ENCODE measurements at places on chromosomes 11 and 22.

GRCh38 chr11:67482275-67482826, 475 bp upstream of the AIP start:
- DNase-seq = no peak

DNA sequence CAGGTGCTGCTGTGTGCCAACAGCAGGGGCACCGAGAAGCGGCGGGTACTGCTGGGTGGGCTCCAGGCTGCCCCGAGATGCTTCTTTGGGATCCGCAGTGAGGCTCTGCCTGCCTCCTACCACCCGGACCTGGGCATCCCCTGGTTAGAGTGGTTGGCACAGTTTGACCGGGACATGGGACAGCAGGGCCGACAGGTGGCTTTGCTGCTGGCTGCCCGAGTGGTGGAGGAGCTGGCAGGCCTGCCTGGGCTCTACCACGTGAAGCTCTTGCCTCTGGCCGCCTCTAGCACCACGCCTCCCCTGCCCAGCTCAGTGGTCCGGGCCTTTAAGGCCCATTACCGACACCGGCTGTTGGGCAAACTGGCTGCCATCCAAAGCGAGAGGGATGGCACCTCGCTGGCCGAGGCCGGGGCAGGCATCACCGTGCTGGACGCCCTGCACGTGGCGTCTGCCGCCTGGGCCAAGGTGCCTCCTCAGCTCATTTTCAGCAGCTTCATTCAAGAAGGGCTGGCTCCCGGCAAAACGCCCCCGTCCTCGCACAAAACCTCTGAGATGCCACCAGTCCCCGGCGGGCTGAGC, 1.9 kb downstream of the TIGD3 start:
- DNase-seq = no peak

DNA sequence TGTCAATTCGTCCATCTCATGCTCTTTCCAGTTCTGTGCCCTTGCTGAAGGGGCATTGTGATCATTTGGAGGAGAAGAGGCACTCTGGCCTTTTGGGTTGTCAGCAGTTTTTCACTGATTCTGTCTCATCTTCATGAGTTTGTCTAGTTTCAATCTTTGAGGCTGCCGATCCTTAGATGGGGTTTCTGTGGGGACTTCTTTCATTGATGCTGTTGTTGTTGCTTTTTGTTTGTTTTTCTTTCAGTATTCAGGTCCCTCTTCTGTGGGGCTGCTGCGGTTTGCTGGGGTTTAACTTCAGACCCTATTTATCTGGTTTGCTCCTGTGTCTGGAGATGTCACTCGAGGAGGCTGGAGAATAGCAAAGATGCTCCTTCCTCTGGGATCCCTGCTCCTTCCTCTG, 224.3 kb downstream of the JRKL start:
- DNase-seq = no peak

DNA sequence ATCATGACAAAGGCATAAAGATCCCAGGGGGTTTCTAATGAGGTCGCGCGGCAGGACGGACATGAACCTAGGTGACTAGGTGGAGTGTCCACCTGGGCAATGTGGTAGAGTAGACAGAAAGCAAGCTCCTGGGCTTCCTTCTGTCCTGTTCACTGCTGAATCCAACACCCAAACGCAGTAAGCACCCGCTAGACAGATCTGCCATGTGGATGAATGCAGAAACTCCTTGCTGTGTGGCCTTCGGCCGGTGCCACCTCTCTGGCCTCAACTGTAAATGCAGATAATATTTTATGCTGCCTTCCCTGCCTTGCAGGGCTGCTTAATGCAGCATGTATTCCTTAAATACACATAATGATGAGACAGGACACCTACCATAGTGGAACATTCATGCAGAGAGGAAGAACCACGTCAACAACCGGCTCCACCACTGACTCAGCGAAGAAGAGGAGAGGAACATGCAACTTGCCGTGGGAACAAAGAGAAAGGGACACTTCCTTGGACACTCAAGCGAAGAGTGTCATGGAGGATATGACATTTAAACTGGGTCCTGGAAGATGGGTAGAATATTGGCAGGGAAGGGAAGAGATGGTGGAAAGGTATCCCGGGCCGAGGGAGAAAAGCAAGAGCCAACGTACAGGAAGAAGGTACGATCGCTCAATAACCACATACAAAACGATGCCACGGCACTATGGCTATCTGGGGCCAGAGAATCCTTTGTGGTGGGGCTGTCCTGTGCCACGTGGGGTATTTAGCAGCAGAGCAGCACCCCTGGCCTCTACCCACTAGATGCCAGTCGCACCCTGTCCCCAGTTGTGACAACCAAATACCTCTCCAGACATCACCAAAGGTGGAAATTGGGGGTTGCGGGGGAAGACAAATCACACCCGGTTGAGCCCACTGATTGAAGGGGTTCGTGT, 30.8 kb downstream of the MYH9 start:
- peak; percentile 80 for DNase-seq

DNA sequence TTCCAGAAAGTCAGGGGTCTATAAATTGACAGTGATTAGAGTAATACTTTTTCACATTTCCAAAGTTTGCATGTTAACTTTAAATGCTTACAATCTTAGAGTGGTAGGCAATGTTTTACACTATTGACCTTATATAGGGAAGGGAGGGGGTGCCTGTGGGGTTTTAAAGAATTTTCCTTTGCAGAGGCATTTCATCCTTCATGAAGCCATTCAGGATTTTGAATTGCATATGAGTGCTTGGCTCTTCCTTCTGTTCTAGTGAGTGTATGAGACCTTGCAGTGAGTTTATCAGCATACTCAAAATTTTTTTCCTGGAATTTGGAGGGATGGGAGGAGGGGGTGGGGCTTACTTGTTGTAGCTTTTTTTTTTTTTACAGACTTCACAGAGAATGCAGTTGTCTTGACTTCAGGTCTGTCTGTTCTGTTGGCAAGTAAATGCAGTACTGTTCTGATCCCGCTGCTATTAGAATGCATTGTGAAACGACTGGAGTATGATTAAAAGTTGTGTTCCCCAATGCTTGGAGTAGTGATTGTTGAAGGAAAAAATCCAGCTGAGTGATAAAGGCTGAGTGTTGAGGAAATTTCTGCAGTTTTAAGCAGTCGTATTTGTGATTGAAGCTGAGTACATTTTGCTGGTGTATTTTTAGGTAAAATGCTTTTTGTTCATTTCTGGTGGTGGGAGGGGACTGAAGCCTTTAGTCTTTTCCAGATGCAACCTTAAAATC, 5.3 kb downstream of the MALAT1 start:
- peak; percentile 85 for DNase-seq

DNA sequence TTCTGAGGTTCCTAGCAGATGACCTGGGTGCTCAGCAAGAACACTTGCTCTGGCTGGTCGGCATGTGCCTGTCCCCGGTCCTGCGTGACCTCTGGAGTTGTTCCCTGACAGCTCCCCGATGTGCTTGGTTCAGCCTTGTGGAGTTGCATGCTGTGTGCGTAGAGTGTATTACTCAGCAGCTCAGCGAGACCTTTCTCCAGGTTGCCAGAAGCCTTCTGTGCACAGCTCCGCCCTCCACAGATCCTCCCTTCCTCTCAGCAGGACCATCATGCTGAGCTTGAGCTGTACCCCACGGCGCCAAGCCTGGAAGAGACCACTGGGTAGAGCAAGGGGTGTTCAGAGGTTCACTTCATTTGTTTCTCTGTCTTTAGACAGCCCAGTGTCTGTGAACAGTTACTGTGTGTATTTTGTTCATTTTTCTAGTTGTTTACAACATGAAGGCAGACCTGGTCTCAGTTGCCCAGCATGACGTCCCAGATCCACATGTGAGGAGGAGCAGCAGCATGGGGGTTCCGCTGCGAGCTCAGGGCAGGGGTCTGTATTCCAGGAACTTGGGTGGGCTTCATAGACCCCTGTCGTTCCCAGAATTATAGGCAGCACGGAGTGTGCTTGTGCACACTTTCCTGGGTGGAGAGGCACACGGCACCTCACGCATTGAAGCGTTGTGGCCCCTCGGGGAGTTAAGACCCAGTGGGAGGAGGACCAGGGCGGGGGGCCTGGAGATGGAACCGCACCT, 148.6 kb downstream of the IGLL1 start:
- DNase-seq = peak; percentile 10

DNA sequence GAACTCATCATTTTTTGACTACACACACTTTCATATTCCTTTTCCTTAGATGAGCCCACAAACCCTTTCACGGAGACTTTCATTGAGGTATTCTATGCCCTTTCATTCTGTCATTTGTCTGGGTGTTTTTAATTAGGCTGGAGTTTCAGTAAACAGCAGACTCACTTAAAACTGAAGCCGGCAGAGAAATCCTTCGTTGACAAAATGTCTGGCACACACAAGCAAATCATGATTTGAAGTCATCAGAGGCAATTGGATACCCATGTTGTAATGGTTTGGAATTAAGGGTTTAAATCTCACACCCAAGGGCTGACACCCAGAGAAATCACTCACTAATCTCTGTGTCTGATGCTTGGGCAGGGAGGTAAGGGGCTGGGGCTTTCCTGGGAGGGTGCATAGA, 127.1 kb downstream of the EHF start:
- DNase-seq = no peak

DNA sequence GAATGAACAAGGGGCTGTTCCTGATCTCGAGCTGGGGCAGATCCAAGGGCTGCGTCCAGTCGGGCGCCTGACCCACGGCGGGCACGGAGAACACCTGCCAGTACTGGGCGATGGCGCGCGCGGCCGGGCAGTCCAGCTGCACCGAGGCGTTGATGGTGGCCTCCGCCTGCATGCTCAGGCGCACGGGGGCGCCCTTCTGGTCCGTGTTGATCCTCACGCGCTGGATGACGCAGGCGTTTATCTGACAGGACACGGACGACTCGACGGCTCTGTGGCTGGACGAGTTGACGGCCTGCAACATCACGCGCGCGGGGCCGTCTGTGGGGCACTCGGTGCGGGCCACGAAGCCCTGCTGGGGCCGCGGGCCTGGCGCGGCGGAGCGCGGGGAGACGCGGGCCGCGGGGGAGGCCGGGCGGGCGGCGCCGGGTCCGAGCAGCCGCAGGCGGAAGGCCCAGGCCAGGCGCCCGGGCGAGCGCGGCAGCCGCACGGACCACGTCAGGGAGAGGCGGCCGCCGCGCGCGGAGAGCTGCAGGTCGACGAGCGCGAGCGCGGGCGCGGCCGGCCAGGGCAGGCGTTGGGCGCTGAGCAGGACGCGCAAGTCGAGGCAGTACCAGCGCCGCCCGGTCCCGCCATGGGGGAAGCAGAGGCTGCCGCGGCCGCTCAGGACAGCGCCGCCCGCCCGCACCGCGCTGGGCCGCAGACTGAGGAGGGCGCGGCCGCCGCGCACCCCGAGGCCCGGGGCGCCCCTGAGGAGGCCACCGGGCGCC, 511 bp downstream of the PKDREJ start:
- peak; percentile 54 for DNase-seq

- peak; percentile 40 for DNase-seq
Observed at GRCh38 chr11:77821349-77821851, 456 bp downstream of the AAMDC start.

DNA sequence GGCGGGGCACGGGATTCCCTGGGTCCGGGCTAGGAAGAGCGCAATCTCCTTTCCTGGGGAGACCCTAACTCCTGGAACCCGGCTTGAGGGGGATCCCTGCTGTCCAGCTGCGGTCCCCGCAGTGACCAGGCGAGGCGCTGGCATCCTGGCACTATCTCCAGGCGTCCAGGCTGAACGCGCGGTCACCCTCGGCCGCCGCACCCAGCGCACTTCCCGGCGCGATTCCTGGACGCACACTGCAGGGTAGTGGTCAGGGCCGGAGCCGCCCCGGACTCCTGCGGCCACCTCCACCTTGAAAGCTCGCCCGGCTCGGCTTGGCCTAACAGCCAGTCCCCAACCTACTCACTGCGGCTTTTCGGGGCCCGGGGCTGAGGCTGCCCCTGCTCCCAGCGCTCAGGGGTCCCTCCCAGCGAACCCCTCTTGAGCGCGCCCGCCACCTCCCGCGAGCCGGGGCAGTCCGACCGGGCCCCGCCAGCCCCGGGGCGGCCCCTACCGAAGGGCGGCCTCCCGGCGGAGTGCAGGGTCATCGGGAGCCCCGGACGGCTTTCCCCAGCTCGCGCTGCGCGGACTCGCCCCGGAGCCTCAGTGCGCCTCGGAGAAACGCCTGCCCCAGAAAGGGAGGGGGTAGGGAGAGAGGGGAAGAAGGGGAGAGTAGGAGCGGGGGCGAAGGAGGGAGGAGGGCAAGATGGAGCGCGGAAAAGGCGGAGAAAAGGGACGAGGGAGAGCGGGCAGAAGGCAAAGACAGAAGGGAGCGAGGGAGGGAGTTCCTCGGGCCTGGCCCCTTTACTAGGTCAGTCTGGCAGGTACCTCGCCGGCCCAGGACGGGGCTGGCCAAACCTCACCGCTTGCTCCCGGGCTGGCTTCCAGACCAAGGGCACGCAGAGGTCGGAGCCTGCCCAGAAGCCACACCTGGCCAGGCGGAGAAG, 1.0 kb downstream of the POU2AF3 start:
- peak; percentile 40 for DNase-seq

GRCh38 chr11:1852877-1853276, at the start of gene LSP1:
TSS of gene LSP1 (plus strand) at chr11:1853084. CDS start at chr11:1853145, 61 bp downstream.
- DNase-seq = no peak

DNA sequence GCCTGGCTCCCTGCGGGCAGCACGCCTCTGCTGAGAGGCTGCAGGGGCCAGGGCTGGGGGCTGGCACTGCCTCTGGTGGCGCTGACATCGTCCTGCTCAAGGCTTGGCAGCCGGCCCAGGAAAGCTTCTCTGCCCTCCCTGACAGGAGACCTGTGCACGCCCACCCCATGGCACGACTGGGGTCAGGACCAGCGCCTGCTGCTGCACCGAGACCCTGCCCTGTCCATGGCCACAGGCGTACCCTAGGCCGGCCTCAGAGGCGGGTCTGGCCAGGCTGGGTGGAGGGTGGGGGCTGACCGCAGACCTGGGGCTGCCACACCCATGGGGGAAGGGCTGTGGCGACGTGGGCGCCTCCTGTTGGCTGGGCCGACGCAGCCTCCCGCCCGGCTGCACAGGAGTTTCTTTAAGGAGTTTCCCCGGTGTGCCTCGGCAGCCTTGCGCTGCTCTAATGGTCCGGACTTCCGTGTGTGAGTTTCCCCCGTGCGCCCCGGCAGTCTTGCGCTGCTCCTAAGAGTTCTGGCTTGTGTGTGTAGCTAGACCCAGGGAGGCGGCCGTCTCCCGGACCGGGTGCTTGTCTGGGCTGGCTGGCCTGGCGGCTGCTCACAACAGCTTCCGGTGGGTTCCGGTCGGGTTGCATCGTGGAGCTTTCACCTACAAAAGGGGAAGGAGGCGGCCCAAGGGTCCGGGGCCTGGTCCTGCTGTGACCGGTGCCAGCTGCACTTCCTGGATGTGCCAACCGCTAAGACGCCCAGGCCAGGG, 4.6 kb downstream of the TRABD start:
- DNase-seq = peak; percentile 57

- DNase-seq = no peak
Observed at GRCh38 chr22:43818981-43819380, 6.9 kb upstream of the EFCAB6 start.

GRCh38 chr11:68750195-68751003, 921 bp downstream of the TESMIN start:
- DNase-seq = no peak
